ENCODE measurements at places on chromosomes 7 and 10. TPM values are rescaled to one million over a fixed set of nuclear protein-coding genes. Genes with fewer than 3 reads are reported as not detected.

The CCT6A gene
- total RNA-seq, result 73.5 TPM

The TMEM72 gene
- total RNA-seq, result not detected

The MUC3A gene
- 0.57 TPM for total RNA-seq

The TRAPPC14 gene
- total RNA-seq, result 6.8 TPM

The GPR26 gene
- not detected for total RNA-seq

The SLC13A4 gene
- 0.15 TPM for total RNA-seq

The DNAJC12 gene
- total RNA-seq, result 4.3 TPM

The MACC1 gene
- 0.05 TPM for total RNA-seq

The PKD2L1 gene
- not detected for total RNA-seq

- no peak for DNase-seq
Observed at GRCh38 chr10:102585026-102585425, 59.3 kb upstream of the TRIM8 start.

DNA sequence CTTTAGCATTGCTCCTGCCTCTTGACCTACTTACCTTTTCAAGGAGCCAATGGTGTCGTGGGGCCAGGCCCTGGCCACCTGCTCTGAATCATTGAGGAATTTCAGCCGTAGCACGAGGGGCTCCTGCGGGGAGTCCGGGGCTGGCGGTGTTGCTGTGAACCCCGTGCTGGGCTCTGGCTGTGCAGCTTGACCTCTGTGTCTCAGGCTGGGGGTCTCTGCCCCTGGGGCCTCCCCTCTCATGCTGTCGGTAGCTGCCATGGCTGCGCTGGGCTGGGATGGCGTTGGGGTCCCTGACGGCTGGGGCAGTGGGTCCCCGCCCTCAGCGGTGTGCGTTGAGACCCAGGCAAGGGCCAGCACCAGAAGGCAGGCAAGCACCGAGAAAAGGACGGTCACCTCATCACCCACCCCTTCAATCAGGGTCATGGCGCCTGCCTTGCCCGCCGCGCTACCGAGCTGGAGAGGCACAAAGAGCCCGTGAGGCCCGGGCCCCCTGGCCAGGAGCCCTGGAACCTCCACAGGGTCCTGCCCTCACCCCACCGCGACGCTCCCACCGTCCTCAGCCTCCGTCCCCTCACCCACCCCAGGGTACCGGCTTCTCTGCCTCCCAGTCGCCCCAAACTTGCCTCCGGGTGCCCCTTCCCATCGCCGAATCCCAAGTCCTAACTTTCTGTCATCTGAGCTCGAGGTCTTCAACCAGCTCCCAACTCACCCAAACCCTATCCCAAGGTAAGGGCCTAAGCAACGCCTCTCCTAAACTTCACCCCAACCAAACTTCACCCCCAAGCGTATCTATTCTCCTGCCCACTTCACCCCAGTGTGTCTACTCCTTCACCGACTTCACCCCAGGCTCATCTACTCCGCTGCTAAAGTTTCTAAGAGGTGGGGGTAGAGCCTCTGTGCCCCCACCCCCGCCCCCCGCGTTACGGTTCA is 887 bp downstream of the TMUB1 start:
- DNase-seq, result no peak

GRCh38 chr7:106562711-106563366 is 98.1 kb downstream of the CCDC71L start:
- DNase-seq, result no peak

- no peak for DNase-seq
Observed at GRCh38 chr10:13773043-13773442, 186.3 kb downstream of the PRPF18 start.

GRCh38 chr10:111392910-111393309 is 316.1 kb downstream of the ADRA2A start:
- DNase-seq, result no peak

- DNase-seq, result no peak
Observed at GRCh38 chr7:55052741-55053427, 34.1 kb downstream of the EGFR start.

DNA sequence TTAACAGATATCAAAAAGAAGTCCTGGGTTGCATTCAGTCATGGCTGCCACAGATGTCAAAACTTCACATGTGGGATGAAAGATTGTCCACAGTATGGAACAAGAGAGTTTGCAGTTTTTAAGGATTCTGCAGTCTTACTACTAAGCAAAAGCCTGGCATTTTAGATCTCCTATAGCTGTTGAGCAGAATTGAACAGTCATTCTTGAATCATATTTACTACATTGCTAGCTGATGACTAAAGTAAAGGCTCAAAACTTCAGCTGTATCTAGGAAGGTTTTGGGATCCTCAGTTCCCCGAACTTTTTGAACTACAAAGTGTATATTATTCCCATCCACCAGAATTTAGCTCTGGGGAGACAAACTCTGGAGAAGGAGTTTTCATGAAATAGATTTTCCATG is 31.0 kb downstream of the BET1 start:
- DNase-seq, result no peak

DNA sequence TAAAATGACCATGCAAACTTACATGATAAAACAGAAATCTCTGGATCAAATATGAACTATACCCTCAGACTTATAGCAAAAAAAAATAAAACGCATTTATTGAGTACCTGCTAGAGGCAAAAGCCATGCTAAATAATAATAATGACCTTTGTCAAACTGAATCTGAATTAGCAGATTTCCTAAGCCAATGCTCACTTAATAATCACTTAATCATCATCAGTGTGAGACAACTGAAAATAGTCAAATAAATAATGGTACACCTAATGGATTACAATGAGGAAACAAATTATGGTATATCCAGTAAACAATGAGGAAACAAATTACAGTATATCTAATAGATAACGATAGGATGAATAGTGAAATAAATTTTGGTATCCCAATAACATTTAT is 37.6 kb downstream of the COL1A2 start:
- no peak for DNase-seq

GRCh38 chr10:88715517-88715916 is 9.5 kb downstream of the LIPK start:
- DNase-seq, result no peak

DNA sequence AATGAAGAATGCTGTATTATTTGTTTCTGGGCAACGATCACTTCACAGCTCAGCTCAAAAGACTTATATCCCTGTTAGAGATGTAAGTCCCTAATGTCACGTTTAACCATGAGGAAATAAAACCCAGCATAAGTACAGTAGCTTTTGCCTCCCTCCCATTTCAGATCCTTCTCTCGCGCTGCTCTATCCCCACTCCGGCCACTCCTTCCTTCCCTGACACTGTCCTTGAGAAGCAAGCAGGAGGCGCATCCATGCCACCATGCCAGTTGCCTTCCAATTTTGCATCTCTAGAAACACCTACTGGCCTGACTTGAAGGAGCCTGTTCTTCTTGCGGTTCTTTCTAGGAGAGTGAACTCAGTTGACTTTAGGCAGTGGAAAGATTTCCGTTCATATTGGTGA is 1.2 kb downstream of the FAM180A start:
- DNase-seq, result no peak

- peak; percentile 49 for DNase-seq
Observed at GRCh38 chr10:84095811-84096497, 43.4 kb upstream of the GHITM start.

- DNase-seq, result no peak
Observed at GRCh38 chr7:3575753-3576531, 274.9 kb downstream of the SDK1 start.

DNA sequence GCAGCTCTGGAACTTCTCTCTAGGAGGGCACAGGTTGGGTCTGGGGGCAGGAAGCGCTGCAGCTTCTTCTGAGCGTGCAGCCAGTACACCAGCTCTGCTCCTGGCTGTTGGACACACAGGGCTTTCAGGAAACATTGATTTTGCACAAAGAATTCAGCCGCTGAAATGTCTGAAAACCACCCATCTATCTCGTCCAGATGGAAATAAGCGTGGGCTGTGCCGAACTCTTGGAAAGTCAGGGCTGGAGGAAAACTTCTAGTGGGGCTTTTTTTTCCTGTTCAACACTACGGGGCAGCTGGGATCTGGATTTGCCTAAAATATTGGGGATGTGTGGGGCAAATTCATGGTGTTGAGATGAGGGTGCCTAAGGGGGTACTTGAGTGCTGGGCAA is 31.2 kb downstream of the PALD1 start:
- no peak for DNase-seq

- no peak for DNase-seq
Observed at GRCh38 chr7:107658467-107658866, 2.2 kb upstream of the SLC26A4 start.

- no peak for DNase-seq
Observed at GRCh38 chr10:92119340-92119739, 171.5 kb downstream of the CPEB3 start.

- DNase-seq, result no peak
Observed at GRCh38 chr10:3790272-3790671, 5.3 kb upstream of the KLF6 start.

- no peak for DNase-seq
Observed at GRCh38 chr10:20415684-20416083, 481.4 kb downstream of the NEBL start.

GRCh38 chr10:62764011-62764410 is 40.5 kb upstream of the ADO start:
- no peak for DNase-seq

DNA sequence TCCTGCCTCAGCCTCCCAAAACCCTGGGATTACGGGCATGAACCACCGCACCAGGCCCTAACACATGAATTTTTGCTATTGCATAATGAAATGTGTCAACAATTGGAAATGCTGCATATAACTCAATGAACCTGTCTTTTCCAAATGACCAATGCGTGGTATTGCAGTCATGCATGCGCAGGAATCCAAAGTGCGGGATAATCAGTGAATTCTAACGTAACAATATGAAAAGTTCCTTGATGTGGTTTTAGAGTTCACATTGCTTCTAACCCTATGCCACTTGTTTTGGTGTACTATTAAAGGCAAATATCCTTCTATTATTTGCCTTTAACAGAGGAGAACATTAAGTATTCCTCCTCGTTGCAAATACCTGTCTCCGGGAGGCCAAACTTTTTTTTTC is 10.5 kb downstream of the TDRD1 start:
- DNase-seq, result no peak

DNA sequence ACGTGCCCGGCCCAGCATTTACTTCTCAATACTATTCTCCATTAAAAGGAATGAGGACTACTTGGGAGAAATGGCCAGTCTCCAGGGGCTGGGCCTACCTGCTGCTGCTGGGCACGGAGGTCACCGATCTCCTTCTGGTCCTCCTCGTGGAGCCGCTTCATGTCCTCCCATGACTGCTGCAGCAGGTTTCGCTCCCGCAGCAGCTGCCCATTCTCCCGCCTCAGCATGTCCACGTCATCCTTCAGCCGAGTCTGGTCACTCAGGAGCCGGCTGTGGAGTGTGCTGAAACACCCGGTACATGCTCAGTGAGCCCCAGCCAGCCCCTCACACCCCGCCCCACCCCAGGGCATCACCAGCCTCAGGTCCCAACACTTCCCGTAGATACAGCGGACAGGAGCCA is 73.3 kb downstream of the DLG5 start:
- no peak for DNase-seq

- peak; percentile 79 for DNase-seq
Observed at GRCh38 chr10:86632009-86632800, 22.1 kb upstream of the OPN4 start.

DNA sequence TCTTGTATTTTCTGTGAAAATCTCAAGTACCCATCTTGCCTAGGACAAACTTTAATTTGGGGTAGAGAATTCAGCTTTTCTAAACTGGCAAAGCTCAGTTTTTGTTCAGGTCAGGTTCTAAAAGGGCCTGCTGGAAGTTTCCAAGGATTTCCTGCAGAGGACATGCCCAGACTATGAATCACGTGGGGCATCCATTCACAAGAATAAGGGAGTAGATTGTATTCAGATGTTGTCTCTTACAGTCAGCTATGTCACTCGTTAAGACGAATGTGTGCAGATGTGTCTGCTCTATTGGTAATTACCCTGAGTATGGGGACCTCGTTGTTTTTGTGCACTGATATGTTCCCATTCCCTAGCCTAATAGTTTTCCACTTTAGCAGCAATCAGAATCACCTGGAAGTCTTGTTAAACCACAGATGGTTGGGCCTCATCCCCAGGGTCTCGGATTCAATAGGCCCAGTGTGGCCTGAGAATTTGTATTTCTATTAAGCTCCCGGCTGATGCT is 81.0 kb upstream of the ITPRID1 start:
- no peak for DNase-seq

DNA sequence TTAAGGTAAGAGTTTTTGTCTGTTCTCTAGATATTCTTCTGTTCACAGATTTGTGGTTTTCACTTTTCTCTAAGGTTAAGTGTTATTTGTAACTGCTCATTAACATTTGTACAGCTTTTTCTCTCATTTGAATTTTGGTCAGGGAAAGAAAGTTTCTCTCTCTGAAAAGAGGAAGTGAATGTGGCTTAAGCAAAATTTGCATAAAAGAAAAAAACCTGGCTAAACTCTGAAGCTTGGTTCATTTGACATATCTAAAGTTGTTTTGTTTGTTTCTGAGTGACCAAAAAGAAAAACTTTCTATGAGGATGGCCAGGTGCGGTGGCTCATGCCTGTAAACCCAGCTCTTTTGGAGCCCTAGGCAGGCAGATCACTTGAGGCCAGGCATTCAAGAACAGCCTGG is 22.0 kb upstream of the SLC26A4 start:
- no peak for DNase-seq

DNA sequence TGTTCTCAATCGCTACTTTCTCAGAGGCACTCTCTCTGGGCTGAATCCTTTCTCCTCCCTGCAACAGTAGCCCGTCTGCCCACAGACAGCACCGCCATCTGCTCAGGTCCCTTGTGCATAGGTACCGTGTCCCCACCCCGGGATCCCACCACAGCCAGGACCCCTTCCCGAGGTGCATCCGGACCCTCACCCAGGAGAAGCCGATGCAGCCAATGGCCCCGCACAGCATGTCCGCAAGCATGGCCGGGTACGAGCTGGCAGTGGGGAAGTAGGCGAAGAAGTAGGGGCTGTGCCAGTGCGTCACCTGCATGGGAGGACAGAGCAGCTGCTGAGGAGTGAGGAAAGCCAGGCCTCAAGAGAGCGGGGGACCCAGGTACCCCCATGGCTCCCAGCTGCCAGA is 25.5 kb downstream of the DDC start:
- no peak for DNase-seq

DNA sequence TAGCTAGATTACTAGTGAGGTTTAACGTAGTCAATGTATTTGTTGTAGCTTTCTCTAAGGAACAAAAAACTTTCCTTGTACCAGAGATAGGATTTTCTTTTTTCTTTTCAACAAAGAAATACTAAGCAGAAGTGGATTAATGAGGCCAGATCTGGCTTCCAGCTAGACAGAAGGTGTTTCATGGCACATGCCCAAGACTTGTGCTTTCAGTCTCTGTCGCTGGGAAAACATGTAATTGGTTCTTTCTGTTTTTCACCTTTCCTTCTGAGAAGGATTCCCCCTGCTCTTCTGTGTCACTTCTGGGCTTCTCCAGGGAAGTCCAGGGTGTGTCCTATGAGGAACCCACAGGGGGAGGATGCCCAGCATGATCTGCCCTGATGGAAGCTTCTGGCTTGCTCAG is 492.2 kb downstream of the CCSER2 start:
- DNase-seq, result no peak
